ENCODE measurements at places on chromosomes 7 and 10.
A peak's percentile ranks its signal among the peaks of the same experiment; 100 is the strongest.

GRCh38 chr10:130843051-130843653, 468.4 kb downstream of the TCERG1L start:
- no peak for DNase-seq

- DNase-seq = no peak
Observed at GRCh38 chr7:91537260-91538152, 273.3 kb downstream of the FZD1 start.

GRCh38 chr10:120555842-120556532, 99.0 kb downstream of the PLPP4 start:
- no peak for DNase-seq

GRCh38 chr7:154332811-154333580, 280.8 kb downstream of the DPP6 start:
- DNase-seq = no peak

DNA sequence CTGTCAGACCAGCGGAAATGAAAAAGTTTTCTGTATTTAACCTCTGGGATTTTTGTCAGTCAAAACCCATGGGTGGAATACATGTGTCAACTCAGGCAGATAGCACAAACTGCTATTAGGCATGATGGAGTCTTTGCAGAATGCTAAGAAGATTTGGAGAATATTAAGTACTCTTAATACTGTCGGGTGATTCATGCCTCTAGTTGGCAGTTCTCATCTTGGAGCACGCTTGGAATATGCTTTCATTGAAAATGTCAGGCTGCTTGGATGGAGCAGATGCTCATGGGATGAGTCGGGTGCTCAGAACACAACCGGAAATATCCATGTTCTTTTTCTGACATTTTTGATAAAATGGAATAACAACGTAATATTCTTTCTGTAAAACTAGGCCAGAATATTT, 27.6 kb upstream of the PRKG1 start:
- no peak for DNase-seq

- no peak for DNase-seq
Observed at GRCh38 chr10:117457071-117457810, 82.0 kb upstream of the PDZD8 start.

DNA sequence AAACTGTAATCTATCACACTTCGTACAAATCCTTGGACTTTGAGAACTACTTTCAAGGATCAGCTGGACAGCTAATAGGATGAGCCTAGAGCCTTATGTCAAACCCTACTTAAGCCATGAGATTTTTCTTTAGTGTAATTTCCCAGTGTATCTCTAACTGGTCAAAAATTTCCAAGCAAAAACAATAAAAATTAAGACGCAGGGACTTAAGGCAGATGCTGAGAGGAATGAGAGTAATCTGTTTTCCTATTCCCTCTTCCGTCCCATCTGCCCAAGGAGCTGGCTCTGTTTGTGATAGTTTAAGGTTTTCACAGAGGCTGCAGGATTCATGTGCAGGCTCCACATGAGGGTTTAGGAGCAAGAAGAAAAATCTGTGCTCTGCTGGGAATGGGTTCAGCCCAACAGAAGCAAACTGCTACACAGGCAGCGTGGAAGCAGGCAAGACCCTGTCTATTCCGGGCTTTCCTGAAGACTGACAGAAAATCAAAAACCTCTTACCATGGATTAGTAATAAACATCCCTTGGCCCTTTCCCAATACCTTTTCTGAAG, 62.2 kb downstream of the ARMH3 start:
- DNase-seq = no peak

GRCh38 chr10:37856881-37857286, 526 bp downstream of the ZNF248 start:
- peak; percentile 8 for DNase-seq

- no peak for DNase-seq
Observed at GRCh38 chr10:102670065-102670670, 25.9 kb downstream of the TRIM8 start.

- DNase-seq = no peak
Observed at GRCh38 chr10:27192284-27192683, 37.1 kb downstream of the MASTL start.

DNA sequence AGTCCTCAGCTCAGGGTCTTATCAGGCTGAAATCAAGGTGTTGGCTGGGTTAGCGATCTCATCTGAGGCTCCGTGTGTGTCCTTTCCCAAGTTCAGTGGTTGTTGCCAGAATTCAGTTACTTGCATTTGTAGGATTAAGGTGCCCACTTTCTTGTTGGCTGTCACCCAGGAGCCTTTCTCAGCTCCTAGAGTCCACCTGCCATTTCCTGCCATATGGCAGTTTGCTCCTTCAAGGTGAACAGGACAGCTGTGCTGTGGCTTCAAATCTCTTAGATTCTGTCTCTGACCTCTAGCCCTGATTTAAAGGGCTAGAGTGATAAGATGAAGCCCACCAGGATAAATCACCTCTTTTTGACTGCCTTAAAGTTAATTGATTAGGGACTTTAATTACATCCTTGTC, 1.0 kb upstream of the HIF1AN start:
- DNase-seq = no peak

Data from activated CD4-positive, alpha-beta T cell treated with anti-CD3 and anti-CD28 coated beads, Interleukin-2, amount 50 U/mL, for 1 hour (primary cell).